ENCODE measurements at places on chromosomes 1 and 21. TPM values are rescaled to one million over a fixed set of nuclear protein-coding genes. Genes with fewer than 3 reads are reported as not detected.

The MACF1 gene
- total RNA-seq, result 217 TPM

DNA sequence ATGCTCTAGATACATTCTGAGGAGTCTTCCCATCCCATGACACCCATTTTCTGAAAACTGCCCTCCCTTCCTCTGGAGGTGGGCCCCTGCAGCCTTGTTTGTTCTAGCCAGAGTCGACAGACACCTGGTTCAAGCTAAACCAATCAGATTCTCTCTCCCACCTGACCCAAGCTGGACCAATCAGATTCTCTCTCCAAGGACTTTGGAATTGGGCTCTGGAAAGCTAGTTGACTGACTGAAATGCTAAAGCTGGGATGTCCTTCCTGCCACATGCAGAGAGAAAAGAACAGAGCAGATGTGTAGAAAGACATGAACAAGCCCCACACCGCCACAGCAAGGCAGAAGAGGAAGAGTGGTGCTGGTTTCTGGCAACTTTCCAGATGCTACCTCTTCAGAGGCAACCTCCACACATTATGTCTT, 24.6 kb downstream of the ASAP3 start:
- DNase-seq, result no peak

DNA sequence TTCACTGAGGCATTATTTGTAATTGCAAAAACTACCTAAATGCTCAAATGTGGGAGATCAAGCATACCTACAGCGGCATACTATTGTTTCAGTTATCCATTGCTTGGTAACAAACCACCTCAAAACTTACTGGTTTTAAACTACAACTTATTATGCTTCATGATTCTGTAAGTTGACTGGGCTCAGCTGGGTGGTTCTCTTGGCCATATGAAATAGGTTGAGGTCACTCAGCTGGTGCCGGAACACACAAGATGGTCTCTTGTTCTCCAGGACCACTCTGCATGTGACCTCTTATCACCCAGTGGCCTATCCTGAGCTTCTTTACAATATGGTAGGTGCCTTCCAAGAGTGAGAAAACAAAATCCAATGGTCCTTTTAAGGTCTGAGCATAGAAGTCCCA, 195.4 kb upstream of the FGGY start:
- DNase-seq, result no peak

DNA sequence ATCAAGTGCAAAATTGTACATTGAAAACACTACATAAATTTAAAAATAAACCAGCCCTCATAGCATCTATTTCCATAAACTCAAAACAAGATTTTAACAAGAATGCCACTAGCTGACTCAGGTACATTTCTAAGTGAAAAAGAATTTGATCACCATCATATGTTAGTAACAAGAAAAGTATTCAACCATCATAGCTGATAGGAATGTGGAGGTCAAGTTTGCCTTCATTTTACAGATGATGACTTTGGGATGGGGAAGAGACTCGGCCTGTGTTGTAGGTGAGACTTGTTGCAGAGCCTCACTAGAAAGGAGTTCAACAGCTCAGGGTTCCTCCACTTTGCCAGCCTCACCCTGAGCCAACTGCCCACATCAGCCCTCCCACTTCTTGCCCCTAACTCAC, 318.8 kb upstream of the FAM78B start:
- DNase-seq, result no peak

DNA sequence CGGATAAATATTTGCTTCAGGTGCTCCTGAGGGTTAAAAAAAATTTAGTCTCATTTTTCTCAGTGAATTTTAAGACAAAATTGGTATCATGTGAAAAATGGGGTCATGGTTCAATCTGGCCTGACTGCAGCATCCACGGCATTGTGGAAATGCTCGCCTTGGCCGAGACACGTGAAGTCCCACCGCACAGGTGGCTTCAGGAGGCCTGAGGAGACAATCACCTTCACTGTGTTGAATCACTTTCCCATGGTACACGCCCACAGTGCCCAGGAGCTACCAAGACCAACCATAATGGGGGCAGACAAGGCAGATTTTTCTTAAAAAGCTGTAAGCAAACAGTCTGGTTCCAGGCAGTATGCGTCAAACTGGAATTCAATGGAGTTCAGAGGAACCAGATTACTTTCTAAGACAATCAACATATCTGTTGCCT, 11.0 kb upstream of the CPLANE2 start:
- DNase-seq, result no peak

GRCh38 chr1:77987919-77988318, 9.0 kb upstream of the FUBP1 start:
- no peak for DNase-seq

The ZNF695 gene
- not detected for total RNA-seq

The FCAMR gene
- total RNA-seq, result not detected

DNA sequence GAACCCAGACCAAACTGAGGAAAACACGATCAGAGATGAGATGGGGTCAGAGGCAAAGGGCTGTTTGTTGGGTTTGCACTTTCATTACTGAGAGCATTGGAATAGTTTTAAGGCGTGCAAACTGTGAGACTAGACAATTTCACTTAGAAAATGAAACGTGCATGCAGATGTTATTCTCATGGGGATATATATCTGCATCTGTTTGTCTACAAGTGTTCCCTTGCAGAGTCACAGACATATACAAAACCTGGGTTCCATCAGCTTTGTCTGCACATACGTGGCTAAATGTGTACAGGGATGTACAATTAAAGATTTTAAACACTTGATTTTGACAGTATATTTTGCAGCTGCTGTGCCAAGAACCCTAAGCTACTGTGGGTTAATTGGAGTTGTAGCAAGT, 355.4 kb downstream of the KIF26B start:
- DNase-seq, result no peak

GRCh38 chr1:53341961-53342707, 14.3 kb upstream of the LRP8 start:
- peak; percentile 25 for DNase-seq

GRCh38 chr1:98078596-98078995, 157.8 kb upstream of the DPYD start:
- DNase-seq, result no peak

DNA sequence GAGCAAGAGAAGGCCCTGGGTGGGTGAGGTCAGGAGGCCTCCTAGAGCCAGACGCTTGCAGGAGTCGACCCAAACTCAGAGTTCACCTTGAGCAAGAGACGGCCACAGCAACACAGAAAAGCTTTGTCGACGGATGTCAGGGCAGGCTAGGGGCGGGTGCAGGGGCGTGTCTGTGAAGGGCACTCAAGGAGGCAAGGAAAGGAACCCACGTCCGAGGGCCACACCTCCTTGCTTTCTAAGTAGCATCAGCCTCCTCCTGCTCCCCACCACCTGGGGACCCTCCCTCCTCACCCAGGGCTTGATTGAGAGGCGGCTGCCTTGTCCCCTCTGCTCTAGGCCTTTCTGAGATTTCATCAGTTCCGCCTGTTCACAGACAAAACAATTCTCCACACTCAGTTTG, 92.1 kb downstream of the OMA1 start:
- no peak for DNase-seq

- no peak for DNase-seq
These were observed 4.9 kb upstream of the MACF1 start for GRCh38 chr1:39199593-39199992.

The WARS2 gene
- total RNA-seq, result 5.8 TPM

- DNase-seq, result no peak
These were observed 4.5 kb downstream of the SDCCAG8 start for GRCh38 chr1:243260221-243260880.

- no peak for DNase-seq
These were observed 429 bp downstream of the SRRM1 start for GRCh38 chr1:24643363-24644099.

The IVL gene
- not detected for total RNA-seq

- DNase-seq, result peak; percentile 27
These were observed 5.3 kb downstream of the SYTL1 start for GRCh38 chr1:27346991-27347624.

- DNase-seq, result no peak
These were observed 73.9 kb downstream of the SNRPE start for GRCh38 chr1:203935321-203935720.

DNA sequence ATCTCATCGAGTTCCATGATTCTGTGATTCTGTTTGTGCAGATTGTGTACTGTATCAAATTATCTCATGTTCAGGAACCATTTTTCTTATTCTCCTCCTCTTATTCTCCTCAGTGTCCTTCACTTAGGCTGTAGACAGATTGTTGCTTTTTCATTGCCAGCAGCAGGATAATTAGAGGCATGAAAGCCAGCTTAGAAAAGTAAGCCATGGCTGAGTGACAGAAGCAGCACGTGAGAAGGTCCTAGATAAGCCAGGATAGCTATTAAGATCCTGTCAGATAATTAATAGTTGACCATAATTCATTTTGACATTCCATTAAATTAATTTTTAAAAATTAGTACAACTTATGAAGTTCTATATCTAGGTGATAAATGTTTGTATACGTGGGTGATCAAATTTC, 60.8 kb upstream of the PRKACB start:
- DNase-seq, result no peak

- no peak for DNase-seq
These were observed 100.0 kb upstream of the HNRNPU start for GRCh38 chr1:244964112-244964971.

GRCh38 chr21:41743321-41744027, 23.4 kb downstream of the RIPK4 start:
- no peak for DNase-seq

DNA sequence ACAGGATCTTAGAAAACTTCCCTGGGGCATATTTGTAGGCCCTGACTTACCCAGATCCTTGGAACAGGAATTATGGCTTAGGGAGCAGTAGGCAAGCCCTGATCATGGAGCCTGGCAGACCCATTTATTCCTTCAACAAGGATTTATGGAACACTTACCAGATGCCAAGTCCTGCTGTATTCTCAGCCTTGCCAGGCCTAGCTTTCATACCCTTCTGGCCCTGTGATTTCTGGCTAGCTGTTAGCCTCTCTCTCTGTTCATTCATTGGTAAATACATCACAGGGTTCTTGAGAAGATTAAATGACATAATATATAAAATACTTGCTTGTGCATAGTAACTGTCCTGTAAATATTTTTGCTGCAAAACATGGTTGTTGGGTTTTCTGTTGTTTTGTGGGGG, 32.4 kb upstream of the SRP9 start:
- no peak for DNase-seq

The MPZ gene
- total RNA-seq, result 4.4 TPM

DNA sequence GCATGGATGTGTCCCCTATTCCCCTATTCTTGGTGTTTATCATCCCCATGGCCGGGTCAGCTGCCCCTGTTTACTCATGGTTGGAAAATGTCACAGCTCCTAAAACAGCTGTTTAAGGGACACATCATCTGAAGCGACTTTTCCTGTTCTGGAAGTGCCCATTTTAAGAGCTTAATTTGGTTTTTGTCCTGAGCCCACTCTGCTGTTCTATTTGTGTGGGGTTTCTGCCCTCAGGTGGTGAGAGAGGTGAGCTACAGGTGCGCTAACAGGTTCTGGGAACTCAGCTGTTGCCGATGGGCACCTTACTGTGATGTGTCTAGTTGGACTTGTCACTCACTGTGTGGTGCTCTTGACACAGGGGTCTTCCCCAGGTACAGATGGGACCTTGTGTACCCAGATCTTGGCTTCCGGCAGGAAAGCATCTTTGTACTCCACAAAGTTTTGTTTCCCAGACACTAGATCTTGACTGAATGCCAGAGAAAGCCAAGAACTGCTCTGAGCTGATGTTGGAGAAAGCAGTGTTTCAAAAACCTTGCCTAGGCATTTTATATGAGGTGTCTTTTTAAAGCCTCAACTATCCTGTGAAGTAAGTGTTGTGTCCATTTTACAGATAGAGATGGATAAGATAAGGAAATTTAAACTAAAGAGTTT, 59.0 kb upstream of the CD1D start:
- no peak for DNase-seq

GRCh38 chr1:65146908-65147423, 1.0 kb upstream of the AK4 start:
- no peak for DNase-seq

- DNase-seq, result no peak
These were observed 37.6 kb downstream of the PDE4B start for GRCh38 chr1:65830306-65830705.

GRCh38 chr1:85041793-85042192, 6.5 kb downstream of the MCOLN3 start:
- DNase-seq, result no peak

The SLAMF1 gene
- 0.24 TPM for total RNA-seq

GRCh38 chr1:210233216-210233494, 559 bp downstream of the SERTAD4 start:
- DNase-seq, result peak; percentile 72

The RGL1 gene
- total RNA-seq, result 18.9 TPM

DNA sequence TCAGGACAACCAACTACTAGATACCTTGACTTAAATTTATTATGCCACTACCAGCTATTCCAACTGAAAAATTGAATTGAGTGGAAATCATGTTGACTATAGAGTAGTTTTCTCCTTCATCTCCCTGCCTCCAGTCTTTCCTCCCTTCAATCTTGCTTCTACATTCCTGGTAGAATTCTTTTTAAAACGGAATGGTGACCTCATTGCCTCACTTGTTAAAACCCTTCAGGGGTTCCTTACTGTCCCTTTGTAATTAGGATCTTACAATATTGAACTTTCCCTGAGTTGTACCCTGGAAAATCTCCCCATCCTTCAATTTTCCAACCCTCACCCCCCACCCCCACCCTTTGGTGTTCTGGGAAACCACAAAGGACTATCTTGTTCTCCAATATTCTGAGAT, 82.8 kb upstream of the ZNF326 start:
- no peak for DNase-seq

DNA sequence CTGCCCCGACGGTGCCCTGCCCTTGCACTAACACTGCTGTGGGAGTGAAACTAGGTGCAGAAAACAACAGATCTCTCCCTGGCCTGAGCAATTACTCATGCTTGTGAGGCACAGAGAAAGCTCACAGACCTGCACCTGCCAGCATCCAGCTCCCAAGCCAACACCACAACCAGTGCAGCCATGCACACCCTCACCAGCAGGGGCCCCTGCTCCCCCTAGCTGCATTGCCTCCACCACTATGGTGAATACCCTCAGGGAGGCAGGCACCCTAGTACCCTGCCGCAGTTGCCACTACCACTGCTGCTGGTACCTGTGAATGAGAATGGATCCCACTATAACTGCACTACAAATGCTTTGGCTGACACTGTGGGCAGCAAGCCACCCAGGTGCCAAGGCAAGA, 7.1 kb upstream of the DIRAS3 start:
- DNase-seq, result no peak

The RHCE gene
- 1.7 TPM for total RNA-seq

- no peak for DNase-seq
These were observed 101.7 kb upstream of the PRMT6 start for GRCh38 chr1:106954661-106955229.

The NUP210L gene
- 0.30 TPM for total RNA-seq

DNA sequence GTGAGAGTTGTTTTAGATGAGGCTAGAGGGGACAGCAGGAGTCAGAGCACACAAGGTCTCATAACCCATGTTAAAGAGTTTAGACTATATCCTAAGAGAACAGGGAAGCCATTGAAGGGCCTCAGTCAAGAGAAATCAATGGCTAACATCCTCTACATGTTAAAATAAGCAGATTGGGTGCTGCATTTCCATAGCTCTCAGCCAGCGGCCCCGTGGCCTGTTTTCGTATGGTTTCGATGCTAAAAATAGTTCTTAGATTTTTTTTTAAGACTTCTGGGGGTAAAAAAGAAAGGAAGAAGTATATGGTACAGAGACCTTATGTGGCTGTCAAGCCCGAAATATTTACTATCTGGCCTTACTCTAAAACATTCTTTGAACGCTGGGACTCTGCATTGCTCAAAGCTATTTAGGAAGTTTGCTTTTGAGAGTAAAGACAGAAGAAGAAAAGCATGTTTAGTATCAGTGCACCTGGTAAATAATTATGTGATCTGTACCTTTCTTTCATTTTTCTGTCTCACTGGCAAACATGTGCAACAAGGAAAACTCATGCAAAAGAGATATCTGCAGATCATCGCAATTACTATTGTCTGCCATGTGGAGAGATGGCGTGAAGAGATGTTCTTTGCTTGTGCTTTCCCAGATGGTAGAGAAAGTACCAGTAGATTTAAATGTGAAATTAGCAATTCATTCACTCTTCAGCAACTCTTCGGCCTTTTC, 8.4 kb downstream of the PDIK1L start:
- no peak for DNase-seq

Measured in Right ventricle myocardium inferior (tissue), 1 donor.